Effector memory CD4-positive, alpha-beta T cell (primary cell): ENCODE measurements at places on chromosomes 2 and 18.

DNA sequence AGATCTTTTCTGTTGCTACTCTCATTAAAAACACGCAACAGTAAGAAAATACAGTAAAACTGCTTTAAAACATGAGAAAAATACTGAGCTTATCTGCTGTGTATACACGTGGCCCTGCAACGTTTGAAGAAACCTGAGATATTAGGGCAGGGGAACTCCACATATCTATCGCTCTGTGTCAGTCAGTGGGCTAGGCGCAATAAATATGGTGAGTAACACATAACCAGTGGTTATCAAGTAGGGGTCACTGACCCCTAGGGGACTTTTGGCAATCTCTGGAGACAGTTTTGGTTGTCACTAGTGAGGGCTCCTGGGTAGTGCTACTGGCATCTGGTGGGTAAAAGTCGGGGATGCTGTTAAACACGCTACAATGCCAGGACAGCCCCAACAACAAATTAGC, 14.9 kb downstream of the STAT1 start:
- no peak for DNase-seq

GRCh38 chr2:41413813-41414485, 633.9 kb upstream of the PKDCC start:
- no peak for DNase-seq

DNA sequence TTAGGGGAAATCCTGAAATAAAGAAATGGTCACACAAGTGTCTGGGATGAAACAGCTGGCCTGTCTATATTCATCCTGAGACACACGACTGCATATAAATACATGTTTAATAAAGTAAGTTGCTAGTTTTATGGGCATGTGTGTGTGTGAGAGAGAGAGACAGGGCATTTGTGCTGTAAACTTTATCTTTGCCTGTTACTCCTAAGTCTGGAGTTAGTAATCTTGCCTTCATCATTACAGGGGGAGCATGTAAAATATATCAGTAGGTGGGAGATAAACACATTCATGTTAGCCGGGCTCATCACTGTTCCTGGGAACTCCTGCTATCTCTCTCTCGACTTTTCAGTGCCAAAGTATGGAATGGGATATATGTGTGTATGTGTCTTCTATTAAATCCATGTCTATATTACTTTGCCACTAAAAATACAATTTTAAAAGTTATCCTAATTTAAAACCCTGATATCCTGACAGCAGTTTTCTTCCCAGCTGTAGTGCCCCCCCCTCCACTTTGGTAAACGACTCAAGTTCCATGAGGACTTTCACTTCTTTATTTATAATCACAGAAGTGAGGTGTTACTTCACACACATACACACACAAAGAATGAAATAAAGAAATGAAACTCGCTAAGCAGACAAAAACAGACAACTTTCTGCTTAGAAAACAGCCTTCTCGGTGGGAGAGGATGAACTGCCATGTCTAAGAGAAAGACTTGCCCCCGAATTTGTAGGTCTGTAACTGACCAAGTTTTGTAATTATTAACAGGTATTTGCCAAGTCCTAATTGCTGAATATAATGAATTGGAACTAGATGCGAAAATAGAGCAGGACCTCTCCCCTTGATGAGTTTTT, 947 bp downstream of the ZEB2 start:
- no peak for DNase-seq

DNA sequence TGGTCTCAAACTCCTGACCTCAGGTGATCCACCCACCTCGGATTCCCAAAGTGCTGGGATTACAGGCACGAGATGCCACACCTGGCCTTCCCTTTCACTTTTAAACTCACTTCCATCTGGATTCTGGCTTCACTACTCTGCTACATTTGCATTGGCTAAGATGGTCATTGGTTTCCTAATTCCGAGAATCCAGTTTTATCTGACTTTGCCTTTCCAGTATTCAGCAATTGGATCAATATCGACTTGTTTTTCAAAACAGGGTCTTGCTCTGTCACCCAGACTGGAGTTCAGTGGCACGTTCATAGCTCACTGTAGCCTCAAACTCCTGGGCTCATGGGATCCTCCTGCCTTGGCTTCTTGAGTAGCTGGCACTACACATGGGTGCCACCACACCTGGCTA, 4.7 kb upstream of the CD302 start:
- DNase-seq, result no peak

DNA sequence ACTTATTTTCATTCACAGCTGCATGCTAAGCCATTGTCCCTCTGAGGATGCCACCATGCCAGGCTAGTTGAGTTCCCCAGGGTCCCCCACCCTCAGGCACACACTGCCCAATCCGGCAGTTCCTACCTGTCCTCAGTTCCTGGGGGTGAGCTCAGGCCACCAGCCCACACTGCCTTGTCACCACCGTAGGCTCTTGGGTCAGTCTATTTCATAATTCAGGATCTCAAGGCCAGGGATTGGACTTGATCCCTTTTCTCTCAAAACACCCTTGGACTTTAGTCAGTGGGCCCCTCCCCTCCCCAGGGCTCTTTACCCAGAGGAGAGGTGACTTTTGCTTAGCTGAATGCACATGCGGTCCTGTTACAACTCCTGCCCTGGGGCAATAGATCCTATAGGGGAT, 18.7 kb upstream of the MC2R start:
- no peak for DNase-seq

DNA sequence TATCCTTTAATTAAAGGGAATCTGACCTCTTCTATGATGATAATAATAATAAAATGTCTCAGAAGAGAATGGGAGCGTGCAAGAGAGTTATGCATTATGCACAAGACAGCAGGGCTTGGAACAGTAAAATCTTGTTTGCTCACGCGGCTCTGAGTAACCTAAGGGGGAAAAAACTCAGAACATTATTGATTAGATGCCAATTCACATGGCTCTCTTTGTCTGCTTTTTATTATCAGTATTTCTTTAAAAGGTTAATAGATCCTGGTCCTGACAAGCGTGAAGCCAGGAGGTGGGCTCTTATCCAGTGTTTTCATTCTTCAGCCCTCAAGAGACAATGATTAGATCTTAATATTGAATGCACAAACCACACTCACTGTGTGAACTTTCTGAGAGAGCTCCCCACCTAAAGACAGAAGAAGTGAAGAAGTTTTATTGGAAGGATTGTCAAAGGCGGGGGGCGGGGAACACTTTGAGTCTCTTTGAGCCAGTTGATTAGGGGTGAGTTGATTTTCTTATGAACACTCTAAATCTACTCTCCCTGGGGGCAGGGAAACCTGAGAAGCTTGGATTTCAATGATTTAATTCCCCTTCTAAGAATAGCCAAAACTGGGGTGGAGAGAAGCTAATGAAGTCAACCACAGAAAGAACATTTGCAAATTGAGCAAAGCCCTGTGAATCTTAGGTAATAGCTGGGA, 127.5 kb upstream of the CTAGE1 start:
- no peak for DNase-seq

- DNase-seq, result no peak
These were observed 83.9 kb downstream of the WDSUB1 start for GRCh38 chr2:159202568-159203071.

DNA sequence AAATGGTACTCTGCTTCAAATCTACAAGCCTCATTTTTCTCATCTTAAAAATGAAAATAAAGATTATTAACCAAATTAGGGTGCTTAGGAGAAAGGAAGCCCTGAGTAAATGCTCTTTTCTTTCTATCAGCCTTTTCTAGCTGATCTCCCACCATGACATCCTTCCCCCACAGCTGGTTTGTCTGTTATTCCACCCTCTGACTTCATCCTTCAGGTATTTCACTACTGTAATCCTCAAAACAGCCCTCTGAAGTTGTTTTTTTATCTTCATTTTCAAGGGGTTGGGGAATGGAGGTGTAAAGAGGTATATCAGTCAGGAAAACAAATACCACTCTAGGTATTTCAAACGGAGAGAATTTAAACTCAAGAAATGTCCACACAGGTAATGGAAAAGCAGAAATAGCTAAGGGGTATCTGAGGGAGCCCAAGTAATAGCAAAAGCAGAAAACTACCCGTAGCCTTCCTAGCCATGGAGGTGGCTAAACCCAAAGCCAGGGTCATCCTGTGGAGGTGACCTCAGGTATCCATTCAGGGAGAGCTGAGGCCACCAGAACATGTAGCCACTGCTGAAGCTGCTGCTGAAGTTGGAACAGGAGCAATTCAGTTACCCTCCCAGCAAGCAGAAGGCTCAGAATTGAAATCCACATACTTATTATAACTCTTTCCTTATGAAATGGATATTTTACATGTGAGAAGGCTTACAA, 990.9 kb upstream of the ACVR2A start:
- DNase-seq, result no peak

DNA sequence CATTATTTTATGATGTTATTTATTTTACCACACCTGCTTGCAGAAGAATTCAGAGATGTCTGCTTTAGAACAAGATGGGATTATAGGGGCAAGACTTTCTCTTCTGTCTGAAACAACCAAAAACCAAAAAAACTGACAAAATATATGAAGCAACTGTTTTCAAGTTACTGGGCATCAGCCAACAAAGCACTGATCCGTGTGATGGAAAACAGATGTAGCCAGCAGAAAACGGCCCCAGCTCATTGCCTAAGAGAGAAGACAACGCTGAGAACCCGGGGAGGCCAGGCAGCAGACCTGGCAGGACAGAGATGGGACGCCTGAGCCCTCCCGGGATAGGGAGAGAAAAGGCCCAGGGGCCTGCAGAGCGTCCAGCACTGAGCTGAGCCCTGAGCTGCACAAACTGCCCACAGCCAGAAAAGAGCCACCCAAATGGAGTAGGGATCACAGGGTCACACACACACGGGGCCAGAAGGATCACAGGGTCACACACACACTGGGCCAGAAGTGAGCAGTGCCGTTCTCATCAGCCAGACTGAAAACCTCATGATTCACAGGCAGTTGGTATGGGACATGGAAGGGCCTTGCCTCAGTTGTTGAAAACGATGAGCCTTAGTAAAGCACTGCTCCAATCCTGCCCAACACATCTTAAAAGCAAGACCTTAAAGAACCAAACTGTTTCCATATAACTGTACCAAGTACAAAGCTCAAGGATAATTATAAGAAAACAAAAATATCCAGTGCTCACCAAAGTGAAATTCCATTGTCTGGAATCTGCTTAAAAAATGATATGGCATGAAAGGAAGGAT, 12.1 kb downstream of the PXDN start:
- DNase-seq, result no peak

DNA sequence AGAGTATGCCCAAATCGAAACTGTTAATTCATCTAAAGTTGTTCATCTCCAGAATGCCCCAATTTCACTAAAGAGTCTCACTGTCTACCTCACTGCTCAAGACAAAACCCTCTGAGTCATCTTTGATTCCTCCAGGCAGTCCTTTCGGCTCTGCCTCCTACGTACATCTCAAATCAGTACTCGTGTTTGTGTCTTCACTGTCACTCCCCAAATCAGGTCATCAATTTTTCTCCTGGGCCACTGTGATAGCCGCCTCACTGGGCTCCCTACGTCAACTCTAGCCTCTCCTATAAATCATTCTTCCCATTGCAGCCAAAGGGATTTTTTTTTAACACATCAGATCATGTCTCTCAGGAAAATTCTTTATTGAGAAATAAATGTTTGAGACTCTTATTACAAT, 42.1 kb upstream of the TTC39C start:
- peak; percentile 39 for DNase-seq

DNA sequence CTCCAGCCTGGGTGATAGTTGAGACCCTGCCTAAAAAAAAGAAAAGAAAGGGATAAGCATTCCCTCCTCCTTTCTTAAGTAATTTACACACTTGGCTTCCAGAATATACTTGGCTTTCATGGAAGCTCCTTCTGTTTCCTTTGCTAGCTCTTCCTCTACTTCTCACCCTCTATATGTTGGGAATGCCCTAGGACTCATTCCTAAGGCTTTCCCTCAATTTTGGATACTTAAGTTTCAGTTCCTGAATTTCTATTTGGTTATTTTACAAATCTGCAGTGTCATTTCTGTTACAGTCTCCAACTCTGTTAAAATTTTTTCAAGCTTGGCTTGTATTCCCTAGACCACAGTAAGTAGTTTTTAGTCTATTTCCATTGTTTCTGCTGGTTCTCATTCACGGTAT, 23.6 kb downstream of the SP3 start:
- DNase-seq, result no peak

DNA sequence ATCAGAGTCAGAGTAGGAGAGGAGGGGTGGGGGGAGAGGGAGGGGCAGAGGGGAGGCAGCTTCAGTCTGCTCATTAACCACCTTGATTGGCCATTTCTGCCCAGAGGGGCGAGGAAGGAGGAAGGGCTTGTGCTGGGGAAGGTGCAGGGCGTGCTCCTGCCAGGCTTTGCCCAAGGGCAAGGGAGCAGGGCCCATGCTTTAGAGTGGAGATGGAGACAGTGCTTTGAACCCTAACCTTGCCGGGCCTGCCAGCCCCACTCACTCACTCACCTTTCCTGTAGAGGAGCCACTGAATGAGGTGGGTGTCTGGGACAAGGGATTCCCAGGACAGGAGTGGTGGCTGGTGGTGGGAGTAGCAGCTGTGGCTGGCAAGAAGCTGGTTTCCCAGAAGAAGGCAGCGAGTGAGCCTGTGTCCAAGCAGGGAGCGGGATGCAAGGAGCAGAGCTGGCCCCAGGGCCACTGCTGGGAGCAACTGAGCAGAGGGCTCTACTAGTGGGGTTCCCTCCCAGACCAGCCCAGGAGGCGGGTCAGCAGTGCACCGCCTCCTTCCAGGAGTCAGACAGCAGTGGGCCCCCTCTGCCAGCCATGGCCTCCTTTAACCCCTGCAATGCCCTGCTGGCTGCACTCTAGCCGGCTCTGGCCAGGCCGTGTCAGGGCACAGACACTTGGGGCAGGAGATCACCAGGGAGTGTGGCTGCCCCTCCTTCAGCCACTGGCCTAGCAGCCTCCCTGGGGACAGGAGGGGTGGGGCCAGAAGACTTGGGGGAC, 3.6 kb upstream of the RUFY4 start:
- DNase-seq, result no peak

DNA sequence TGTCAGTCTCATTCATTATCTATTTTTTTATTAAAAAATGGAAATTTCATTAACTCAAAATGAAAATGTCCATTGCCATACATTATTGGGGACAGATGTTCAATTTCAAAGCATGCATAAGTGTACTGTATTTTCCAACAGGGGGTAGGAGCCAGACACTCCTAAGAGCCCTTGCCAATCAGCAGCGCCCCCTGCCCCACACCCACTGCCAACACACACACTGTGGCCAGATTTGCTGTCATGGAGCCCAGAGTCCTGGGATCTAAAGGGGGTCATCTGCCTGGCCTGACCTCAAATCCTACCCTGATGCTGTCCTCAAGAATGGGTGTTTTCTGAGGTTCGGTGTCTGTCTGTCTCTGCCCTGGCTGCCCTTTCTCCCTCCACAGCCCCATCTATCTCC, 162.2 kb upstream of the TWIST2 start:
- DNase-seq, result no peak

DNA sequence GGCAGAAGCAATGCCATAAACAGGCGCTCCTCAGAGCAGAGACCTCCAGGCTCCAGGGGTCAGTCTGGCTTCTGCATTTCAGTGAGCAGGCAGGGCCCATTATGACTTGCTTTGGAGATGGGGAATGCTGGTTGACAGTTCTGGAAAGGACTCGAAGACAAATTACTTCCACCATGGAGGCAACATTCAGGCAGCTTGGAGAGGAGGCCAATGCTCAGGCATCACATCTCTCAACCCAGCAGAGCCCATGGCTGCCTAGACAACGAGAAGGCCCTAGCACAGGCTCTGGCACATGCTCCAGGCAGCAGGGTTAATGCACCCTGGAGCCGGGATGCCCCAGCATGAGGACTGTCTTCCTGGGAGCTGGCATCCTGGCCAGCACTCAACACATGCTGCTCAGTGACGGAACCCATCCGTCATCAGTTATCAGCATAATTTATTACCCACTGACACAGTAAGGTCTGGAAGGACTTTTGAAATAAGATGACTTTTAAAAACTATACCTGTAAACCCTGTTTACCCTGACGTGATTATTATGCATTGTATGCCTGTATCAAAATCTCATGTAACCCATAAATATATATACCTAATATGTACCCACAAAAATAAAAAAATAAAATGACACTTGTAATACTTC, 52.8 kb downstream of the ADNP2 start:
- DNase-seq, result no peak
